T-helper 22 cell (primary cell): ENCODE measurements at places on chromosomes 13 and 19.
A peak's percentile ranks its signal among the peaks of the same experiment; 100 is the strongest.

GRCh38 chr19:28711411-28711810, 501.5 kb downstream of the UQCRFS1 start:
- no peak for DNase-seq

DNA sequence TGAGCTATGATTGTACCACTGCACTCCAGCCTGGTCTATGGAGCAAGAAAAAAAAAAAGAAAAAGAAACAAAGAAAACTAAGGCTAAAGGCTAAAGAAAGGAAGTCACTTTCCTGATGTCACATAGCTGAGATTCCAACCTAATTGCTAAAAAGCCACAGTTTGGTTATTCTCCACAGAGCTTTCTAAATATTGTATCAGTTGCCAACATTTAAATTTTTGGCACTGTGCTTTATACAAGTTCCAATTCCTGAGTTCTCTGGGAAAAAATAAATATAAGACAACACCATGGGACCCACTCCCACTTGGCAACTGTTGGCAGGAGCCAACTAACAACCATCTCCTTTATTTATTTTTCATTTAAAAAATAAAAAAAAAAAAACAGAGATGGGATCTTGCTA, 11.2 kb upstream of the LYPD3 start:
- no peak for DNase-seq

GRCh38 chr19:14369399-14370168, 11.7 kb upstream of the ADGRE5 start:
- DNase-seq = peak; percentile 93

- no peak for DNase-seq
Measured at GRCh38 chr19:10749435-10750384, 31.8 kb downstream of the DNM2 start.
